ENCODE measurements at places on chromosomes 7 and 10.

DNA sequence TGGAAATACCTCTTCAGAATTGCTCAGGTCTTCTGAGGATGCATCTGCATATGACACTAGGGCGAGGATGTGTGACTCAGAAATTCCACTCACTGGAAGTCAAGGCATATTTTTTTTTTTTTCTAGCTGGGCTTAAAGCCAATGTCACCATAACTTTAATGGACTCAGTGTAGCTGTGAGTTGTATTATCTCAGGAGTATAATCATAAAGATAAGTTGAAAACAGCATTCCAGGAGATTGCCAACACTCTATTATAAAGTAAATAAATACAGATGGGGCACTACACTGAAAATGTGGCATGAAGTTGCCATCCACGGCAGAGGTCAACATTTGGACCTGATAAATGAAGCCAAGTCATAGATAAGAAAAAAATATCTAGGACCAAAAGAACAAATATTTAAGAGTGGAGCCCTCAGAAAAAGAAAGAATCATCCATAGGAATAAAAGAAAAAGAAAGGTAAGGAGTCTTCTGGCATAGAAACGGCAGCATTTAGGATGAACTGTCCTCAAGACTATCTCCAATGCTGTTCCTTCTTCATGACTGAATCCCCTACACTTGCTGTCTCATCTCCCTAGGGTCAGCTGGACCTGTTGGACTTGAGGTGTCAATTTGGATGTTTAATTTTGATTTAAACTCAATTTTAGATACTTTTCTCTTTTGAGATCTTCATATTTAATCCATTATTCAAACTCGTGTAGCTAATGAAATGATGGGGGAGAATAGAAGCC is 72.9 kb upstream of the CAV2 start:
- no peak for DNase-seq

DNA sequence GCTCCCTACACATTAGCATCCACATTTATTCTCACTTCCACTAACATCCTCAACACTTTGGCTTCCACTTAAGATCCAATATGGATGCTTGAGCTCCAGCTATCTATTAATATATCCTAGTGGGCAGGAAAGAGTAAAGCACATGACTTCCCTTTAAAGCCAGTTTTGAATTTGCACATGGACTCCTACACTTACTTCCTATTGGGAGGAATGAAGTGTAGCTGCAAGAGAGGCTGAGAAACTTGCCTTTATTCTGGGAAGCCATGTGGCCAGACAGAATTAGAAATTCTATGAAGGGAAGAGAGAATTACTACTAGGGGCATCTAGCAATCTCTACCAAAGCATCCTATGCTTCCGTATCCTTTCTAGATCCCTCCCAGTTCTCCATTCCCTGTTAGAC is 3.0 kb upstream of the TSPAN14 start:
- DNase-seq, result no peak

DNA sequence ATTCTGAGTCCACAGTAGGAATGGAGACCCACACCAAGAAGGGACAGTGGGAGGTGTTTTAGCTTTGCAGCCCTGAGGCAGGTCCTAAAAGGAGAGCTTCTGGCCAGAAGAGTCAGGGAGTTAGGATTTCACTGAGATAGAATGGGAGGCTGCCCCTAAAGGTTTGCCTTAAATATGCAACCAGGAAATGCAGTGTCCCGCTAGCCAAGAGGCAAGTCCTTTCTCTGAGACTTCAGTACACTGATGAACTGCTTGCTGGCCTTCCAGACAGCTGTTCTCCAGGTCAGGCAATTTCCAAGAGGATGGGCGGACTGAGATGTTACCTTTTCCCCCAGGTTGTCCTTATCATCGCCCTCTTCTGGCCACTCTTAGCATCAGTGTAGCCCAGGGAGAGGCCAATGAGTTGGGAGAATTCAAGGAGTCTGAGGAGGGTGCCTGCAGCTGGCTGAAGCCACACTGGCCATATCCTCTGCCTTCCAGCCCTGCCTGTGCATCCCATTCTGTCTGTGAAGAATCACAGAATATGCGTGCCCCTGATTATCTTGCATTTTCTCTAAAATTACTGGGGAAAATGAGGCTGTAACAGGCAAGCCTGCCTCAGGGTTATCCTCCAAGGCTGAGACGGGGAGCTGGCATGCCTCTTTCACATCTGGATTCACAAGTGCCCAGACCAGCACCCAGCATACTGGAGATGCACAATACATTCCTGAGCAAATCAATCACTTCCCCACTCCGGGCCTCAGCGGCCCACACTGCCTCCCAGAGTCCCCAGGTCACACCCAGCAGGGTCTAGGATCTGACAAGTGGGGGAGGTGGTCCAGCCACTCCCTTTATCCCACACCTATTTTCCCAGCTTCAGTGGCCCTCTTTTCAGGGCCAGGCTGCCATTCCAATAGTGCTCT is 2.4 kb downstream of the TLL2 start:
- no peak for DNase-seq

GRCh38 chr7:157520249-157520648 is 183.4 kb downstream of the DNAJB6 start:
- no peak for DNase-seq

GRCh38 chr10:8319704-8320103 is 265.2 kb downstream of the GATA3 start:
- DNase-seq, result no peak

DNA sequence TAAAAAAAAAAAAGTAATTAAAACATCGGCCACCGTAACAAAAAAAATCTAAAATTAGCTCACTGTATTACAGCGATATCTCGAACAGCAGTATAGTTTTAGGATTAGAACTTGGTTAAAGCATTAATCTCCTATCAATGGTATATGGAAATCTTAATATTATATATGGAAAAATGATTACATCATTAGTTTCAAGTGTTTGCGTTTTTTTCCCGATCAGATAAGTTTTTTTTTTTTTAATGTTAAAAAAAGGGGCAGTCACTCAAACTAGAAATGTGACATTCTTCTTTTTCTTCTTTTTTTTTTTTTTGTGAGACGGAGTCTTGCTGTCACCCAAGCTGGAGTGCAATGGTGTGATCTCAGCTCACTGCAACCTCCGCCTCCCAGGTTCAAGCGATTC is 7.4 kb downstream of the IDI1 start:
- no peak for DNase-seq

- no peak for DNase-seq
These were observed 22.7 kb downstream of the HECW1 start for GRCh38 chr7:43135129-43135528.

GRCh38 chr10:44326474-44327030 is 58.3 kb downstream of the CXCL12 start:
- no peak for DNase-seq

Data from activated gamma-delta T cell treated with anti-CD3 and anti-CD28 coated beads, Interleukin-2, amount 50 U/mL, for 16 hours (primary cell).